ENCODE measurements at places on chromosomes 11 and 22. TPM values are rescaled to one million over a fixed set of nuclear protein-coding genes. Genes with fewer than 3 reads are reported as not detected.

GRCh38 chr11:95092549-95093324 is 3.1 kb downstream of the ENDOD1 start:
- DNase-seq, result peak; percentile 46

- no peak for DNase-seq
These were observed 281.5 kb upstream of the NARS2 start for GRCh38 chr11:78856211-78856610.

GRCh38 chr11:26963764-26964163 is 30.1 kb upstream of the FIBIN start:
- no peak for DNase-seq

DNA sequence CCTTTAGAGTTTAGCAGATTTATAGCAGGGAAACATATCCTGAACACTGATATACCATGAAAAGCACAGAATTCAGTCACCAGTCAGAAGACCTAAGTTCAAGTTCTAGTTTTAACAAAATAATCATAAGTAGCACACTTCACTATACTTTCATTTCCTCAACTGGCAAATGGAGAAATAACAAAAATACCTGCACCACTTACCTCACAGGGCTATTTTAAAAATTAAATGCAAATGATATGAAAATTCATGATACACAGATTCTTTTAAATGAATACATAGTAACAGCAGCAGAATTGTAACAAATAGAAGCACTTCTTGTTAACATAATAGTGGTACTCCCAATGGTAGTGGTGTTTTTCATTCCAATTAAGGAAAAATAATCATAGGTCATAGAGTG is 139.0 kb downstream of the FCHSD2 start:
- DNase-seq, result no peak

DNA sequence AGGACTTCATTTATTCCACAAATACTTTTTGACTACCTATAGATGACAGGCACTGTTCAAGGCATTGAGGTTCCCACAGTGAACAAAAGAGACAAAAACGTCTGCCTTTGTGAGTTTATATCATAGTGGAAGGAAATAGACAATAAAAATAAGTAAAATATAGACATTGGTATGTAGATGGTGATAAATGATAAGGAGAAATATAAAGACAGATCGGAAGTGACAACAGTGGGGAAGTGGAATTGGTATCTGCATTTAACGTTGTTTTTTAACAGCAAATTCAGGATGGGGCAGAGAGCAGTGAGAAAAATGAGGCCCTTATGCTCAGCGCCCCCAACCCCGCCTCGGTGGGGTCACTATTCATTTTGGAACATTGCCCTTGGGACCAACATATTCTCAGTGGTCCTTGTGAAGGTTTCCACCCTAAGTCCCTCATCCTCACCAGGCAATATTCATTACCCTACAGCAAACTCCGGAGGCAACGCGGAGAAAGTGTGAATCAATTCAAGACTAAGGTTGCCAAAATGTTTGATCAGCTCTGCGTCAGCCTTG is 627 bp upstream of the PEX26 start:
- DNase-seq, result no peak

DNA sequence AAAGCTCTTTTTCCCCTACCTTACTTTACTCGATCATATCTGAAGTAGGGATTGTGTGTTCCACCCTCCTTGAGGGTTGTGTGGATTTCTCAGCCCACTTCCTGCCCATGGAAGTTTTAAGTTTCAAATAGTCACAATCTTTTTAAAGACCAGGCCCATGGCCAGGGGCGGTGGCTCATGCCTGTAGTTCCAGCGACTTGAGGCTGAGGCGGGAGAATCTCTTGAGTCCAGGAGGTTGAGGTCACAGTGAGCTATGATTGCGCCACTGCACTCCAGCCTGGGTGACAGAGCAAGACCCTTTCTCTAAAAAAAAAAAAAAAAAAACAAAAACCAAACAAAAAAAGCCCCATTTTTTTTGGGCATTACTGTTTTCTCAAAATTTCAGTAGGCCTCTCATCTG is 36.3 kb upstream of the LRRC10B start:
- DNase-seq, result no peak

DNA sequence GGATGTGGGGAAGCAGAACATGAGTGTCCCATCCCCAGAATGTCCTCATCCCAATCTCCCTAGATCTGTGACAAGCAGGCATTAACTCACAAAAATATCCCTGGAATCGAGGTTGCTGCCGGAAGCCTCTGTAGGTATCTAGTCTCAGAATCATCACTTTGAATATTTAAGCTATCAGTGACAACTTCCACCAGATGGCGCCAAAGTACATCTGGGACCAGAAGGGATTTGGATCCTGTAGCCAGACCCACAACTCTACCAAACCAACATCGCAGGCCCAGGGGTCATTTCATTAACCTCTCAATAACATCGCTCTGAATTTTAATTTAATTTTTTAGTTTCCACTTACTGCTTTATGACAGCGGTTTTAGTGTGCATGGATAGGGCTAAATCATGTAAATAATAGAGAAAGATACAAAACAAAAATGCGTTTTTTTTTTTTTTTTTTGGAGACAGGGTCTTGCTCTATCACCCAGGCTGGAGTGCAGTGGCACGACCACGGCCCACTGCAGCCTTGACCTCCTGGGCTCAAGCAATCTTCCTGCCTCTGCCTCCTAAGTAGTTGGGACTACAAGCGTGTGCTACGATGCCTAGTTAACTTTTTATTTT is 1.1 kb upstream of the EXT2 start:
- peak; percentile 87 for DNase-seq

- no peak for DNase-seq
These were observed 39.7 kb upstream of the GALNT18 start for GRCh38 chr11:11661326-11662040.

DNA sequence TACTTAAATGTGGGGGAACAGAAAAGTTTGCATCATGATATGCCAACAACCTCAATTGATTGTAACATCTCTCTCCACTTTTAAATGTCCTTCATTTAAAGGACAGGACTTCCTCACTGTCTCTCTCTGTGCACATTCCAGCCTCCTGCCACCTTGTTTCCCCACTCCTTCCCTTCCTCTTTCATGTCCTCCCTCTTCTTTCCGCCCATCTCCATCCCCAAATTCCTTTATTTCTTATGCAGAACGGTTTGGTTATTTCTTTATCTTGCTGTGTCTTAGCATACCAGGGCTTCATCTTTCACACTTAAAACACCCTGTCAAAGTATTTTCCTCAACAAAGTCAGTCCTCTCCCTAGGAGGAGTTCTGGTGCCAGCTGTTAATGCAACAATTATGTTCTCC is 293.8 kb downstream of the NXPE2 start:
- DNase-seq, result no peak

DNA sequence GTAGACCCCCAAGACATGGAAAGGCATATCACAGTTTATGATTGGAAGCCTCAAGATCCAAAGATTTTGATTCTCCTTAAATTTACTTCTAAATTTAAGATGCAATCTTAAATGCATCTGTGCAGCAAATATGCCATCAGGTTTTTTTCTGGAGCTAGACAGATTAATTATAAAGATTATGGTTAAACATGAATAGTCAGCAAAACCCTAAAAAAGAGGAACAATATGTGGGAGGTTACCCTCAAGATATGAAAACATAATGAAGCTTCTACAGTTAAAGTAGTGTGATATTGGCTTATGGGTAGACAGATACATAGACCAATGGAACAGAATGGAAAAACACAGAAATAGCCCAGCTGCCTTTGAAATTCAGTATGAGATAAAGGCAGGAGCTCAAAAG is 31.7 kb downstream of the OR8B12 start:
- DNase-seq, result no peak

DNA sequence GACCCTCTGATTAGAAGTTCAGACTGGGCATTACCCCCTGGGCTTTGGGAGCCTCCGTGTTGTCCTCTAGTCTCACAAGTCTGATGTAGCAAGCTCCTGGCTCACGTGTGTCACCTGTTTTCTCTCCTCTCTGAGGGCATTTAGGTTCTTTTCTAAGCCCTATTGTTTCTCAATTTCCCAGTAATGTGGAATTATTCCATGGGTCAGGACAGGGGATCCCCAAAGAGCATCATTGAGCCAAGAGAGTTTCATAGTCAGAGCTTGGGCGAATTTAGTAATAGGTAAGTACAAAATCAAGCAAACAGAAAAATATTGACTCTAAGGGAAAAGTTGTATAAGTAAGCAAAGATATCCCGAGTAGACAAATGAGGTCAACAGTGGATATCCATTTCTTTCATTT is 57.3 kb downstream of the PPP6R2 start:
- no peak for DNase-seq

DNA sequence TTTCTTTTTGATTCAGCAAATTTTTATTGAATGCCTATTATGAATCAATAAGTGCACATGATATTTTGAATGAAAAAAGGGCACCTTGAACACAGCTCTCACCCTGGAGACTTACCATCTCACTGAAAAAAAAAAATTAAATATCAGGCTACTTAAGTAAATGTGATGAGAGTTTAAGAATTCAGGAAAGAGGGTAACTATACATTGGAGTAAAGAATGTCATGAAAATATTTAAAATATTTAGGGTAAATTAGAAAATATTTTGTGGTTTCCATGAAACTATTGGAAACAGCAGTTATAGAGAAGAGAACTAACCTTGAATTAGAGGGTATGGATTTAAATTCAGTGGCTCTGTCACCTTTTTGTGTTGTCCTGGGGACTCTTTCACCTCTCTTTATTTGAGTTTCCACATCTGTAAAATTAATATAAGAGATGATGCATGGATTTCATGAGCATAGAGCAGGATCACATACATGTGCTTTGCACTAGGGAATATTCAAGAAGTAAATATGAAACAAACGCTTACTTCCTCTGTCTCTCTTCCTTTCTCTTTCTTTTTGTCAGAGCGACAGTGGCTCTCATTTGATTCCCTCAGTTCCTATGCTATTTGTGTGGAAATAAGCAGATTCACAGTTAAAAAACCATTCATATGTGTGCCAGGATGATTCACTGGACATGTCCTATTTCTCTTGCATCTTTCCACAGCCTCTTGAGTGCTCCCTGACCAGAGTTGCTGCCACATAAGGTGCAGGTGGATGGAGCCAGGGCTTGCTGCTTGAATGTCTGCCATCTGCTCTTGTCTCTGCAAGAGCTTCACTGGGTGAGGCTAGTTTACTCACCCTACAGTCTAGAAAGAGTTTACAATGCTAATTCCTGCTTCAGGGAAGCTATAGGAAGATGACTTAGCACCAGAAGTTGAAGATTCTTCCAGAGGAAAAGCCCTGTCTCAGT is 533.1 kb downstream of the ETS1 start:
- DNase-seq, result no peak

GRCh38 chr11:77410076-77410827 is 63.6 kb downstream of the PAK1 start:
- no peak for DNase-seq

DNA sequence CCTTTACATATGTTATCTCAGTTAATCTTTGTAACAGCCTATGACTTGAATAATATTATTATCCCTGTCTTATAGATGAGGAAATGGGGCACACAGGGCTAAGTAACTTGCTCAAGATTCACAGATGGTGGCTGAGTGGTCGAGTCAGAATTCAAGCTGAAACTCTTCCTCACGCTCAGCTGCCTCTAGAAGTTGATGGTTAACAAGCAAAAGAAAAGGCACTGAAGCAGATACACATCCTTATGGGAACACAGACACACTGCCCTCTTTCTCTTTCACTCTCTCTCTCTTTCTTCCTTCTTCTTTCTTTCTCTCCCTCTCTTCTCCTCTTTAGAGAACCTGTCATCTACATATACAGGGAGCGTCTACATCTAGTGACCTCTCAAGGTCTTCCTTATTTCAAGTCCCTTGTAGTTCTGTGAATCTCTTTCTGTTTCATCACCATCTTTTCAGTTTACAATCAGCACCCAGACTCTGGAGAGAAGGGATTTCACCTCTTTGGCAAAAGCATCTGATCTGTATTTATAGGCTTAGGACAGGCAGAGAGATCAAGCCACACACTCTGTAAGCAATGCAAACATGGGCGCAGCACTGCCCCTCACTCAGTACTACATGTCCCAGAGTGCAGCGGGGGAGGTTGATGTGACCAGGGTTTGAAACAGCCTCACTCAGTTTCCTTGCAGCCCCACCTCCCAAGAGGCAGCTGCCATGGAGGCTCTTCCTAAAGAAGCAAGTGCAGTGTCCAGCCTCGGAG is 75.7 kb downstream of the GRAMD1B start:
- DNase-seq, result no peak

- DNase-seq, result peak; percentile 71
These were observed 1.4 kb downstream of the PC start for GRCh38 chr11:66956689-66957290.

GRCh38 chr11:16784666-16785065 is 46.2 kb downstream of the C11orf58 start:
- no peak for DNase-seq

DNA sequence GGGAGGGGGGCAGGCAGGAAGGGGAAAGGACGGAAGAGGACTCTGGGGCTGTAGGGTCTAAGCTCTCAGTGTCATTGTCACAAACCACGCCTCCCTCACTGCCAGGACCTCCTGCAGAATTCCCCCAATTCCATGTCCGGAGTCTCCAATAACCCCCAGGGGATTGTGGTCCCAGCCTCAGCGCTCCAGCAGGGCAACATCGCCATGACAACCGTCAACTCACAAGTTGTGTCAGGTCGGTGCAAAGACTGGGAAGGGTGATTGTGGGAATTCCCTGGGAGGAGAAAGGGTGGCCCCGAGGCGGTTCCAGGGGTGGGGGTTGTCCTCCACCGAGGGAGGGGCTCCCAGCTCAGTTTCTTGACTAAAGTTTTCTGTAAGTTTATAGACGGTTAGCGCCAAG is 86.0 kb downstream of the FEZ1 start:
- DNase-seq, result no peak

GRCh38 chr22:35023692-35024363 is 42.1 kb upstream of the ISX start:
- peak; percentile 48 for DNase-seq

DNA sequence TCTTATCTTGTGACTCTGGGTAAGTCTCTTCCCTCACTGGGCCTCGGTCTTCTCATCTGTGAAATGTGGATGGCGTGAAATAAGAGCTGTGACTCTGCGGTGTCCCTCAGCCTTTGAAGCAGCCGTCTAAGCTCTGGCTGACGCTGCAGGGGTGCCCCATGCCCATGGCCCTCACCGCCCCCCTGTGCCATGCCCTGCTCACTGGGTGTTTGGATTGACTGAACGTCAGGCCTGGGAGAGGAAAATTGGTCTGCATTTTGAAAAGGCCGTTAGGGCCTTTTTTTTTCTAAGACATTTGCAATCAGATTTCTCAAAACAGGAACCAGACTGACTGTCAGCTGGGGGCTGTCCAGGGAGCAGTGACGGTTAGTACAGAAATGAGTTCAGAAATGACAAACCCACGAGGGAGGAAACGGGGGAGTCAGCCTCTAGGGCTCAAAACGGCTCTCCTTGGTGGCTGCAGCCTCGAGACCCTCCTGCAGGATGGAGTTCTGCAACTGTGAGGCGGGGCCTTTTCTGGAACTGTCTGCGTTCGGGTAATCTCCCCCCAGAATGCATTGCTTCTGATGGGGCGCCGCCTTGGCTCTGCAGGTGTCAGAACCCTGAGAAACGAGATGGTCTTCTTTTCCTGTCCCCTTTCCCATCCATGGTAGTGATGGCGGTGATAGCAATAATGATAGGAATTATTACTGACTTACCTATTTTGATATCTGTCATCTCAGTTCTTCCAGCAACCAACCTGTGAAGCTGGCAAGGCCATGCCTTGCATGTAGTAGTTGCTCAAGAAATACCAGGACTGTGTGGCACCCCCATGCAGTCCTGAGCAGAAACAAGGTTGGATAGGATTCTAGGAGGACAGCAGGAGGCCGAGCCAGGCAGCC is 2.0 kb downstream of the GRK2 start:
- no peak for DNase-seq

The MS4A5 gene
- polyA plus RNA-seq, result not detected

The DMC1 gene
- 6.1 TPM for polyA plus RNA-seq

The CHRDL2 gene
- polyA plus RNA-seq, result 5.4 TPM

The TRIM49 gene
- polyA plus RNA-seq, result not detected

The OR8G5 gene
- polyA plus RNA-seq, result not detected

The FAR1 gene
- polyA plus RNA-seq, result 41.8 TPM

The FGF19 gene
- not detected for polyA plus RNA-seq

The UPK3A gene
- polyA plus RNA-seq, result not detected

The VWCE gene
- polyA plus RNA-seq, result 0.63 TPM

Measured in A549 (cell line).